ENCODE measurements at places on chromosomes 11 and 22.

GRCh38 chr22:44906999-44907644 lies 102.7 kb downstream of the PHF21B start:
- no peak for DNase-seq

DNA sequence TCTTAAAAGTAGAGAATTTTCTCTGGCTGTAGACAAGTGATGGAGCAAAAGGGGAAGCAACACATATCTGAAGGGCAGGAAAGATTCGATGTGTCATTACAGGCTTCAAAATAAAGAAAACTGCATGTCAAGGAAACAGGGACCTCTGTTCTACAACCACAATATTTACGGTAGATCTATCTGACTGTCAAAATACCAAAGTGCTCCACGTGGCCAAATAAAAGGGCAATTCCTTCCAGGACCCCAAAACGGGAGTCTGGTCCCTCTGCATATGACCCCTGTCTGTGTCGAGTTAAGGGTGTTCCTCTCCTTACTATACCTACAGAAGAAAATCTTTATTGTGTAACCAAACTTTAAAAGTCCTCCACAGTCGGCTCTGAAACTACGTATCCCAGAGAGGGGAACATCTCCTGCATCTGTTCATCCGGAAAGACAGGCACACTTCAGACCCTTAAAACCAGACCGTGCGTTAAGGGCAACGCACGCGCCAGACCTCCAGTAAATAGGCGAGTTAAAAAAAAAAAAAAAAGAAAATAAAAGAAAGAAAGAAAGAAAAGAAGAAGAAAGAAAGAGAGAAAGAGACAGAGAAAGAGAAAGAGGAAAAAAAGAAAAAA lies 756 bp downstream of the CLNS1A start:
- DNase-seq = no peak

- no peak for DNase-seq
These were observed 8.3 kb upstream of the CDC42EP1 start for GRCh38 chr22:37551981-37552380.

GRCh38 chr11:123354371-123354975 lies 75.6 kb upstream of the GRAMD1B start:
- DNase-seq = no peak

DNA sequence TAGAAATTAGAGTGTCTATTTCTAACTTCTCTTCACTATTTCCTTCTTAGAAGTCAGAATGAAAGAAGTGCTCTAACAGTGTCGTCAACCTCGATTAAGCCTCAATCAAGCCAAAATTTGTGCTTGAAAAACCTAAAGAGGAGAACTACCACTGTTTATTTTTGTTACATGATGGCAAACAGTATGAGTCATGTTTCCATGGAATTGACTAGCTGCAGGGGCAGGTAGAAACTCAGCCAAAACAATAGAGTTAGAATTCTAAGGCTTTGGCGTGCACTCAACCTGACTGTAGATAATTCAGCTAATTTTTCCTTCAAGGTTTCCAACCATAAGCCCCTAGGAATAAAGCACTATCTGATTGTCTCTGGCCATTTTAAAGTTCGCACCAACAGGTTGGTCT lies 415.9 kb downstream of the ETS1 start:
- DNase-seq = no peak

GRCh38 chr11:92332986-92333385 lies 108.4 kb downstream of the FAT3 start:
- no peak for DNase-seq

- DNase-seq = no peak
These were observed 2.6 kb downstream of the EWSR1 start for GRCh38 chr22:29270475-29271271.

GRCh38 chr11:88515002-88515401 lies 177.5 kb upstream of the CTSC start:
- DNase-seq = no peak

GRCh38 chr22:40635940-40636379 lies 559 bp downstream of the MRTFA start:
- DNase-seq = no peak

DNA sequence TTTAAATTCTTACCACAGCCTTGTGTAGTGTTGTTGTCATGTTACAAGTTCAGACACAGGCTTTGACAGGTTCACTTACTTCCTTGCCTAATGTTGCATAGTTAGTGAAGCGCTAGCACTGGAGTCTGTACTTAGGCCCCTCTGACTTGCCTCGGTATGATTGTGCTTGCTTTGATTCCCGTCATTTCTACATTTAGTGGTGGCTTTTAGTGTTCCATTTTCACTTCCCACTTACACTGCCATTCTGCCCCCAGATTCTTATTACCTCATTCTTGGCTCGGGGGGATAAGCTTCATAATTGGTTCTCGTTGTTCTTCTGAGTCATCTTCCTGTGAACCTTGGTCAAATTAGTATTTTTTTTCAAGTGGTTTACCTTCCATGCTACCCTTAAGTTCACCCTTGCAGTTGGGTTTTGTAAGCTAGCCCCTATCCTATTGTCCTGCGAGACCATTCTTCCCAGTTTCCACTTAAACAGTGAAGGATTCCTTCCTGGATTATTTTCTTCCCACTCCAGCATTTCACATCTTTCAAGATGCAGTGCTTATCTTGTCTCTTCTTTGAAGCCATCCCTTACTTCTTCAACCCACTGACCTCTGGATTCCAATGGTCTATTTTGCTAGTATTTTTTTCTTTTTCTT lies 68.7 kb downstream of the DDX10 start:
- no peak for DNase-seq

DNA sequence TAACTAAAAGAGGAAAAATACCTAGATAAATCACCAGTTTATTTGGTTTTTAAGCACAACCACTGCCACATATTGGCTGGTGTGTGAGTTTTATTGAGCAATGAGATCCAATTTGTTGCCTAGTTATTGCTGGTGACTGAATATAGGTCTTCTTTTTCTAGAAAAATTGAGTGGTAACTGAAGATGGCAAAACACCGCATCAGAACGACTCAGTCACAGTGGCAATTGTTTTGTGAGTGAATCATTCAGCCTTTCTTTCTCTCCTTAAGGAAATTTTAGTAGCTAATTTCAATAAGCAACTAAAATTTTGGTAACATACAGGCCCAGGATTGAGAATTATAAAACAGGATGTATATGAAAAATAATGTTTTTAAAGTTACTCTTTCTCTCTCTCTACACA lies 533.0 kb downstream of the KCNA4 start:
- no peak for DNase-seq

GRCh38 chr22:23498811-23499798 lies 81.0 kb downstream of the IGLL1 start:
- DNase-seq = no peak
